ENCODE measurements at places on chromosomes 6 and 20. TPM values are rescaled to one million over a fixed set of nuclear protein-coding genes. Genes with fewer than 3 reads are reported as not detected.

Gene TP53TG5
- not detected for total RNA-seq

Gene GPLD1
- 2.5 TPM for total RNA-seq

Gene ADAM33
- 39.5 TPM for total RNA-seq

Gene NOTCH4
- 47.9 TPM for total RNA-seq

Gene BPIFB2
- 0.98 TPM for total RNA-seq

Gene FAM83B
- total RNA-seq, result 0.16 TPM

Gene ENPP5
- 13.8 TPM for total RNA-seq

Gene OPRL1
- 2.3 TPM for total RNA-seq

Gene ADTRP
- total RNA-seq, result 0.48 TPM

Gene PDYN
- not detected for total RNA-seq

GRCh38 chr6:74853991-74854390 lies 351.9 kb downstream of the COL12A1 start:
- no peaks in the 10 kb centered on the region for H3K4me1 ChIP-seq
- no peaks in the 10 kb centered on the region for H3K27me3 ChIP-seq
- H3K4me3 ChIP-seq, result no peak overlapping the region

DNA sequence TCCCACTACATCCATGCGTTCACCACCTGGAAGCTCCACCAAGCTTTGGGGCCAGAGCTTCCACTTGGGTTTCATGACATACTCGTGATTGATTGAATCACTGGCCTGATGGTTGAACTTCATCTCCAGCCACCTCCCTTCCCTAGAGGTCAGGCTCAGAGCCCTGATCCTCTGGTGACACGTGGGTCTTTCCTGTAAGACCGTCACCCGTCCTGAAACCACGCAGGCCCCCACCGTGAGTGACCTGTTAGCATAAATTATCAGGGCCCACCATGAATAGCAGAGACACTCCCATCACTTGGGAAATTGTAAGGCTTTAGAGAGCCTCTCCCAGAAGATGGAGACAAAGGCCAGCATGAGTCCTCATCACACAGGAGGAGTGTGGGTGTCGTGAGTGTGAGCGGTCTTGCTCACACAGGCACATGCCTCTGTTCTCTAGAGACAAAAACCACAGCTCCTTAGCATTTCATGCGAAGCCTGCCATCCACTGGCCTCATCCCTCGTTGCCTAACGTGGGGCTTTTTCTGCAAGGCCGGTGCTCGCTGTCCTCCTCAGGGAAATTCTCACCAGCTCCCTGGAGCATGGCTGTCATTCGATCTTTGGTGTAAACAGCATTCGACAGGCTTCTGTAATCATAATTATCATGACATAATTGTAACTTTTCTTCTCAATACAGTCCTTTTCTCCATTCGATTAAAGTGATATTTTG lies 65.1 kb upstream of the DUSP22 start:
- no peaks in the 10 kb centered on the region for H3K36me3 ChIP-seq
- no peak overlapping the region for H3K27ac ChIP-seq
- no peaks in the 10 kb centered on the region for H3K4me1 ChIP-seq
- no peak overlapping the region for H3K4me3 ChIP-seq

DNA sequence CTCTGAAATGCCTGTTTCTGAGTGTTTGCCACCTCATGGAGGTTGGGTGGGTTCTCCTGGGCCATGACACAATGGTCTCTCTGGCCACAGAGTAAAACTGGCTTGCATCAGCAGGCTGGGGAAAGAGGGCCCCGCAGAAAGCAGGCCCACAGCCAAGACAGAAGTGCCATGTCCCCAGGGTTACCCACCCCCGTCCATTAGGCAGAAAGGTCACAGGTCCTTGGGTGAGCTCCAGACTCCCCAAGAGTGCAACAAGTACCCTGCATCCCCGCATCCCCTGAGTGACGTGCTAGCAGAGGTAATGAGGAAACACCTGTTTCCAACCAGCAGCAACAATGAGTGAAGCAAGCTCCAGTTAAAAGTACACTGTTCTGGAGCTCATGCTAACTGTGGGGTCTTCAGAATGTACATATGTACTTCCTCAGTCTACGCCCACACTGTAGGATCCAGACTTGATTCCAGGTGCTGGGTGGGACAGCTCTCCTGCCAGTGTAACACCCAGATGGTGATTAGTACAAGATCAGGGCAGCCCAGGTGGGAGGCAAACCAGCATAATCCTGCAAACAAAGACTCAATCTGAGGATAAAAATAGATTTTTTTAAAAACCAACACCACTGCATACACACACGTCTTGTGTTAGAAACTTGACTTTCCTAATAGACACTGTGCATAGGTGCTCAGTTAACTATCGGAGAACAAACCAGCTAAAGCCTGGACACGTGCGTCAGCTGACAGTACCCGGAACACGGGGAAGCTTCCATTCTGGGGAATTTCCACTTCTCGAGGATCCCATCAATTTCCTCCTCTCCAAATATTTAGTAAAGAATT lies 31.5 kb downstream of the RRBP1 start:
- H3K36me3 ChIP-seq, result no peaks in the 10 kb centered on the region
- peaks cover 5% of the 10 kb centered on the region for H3K4me1 ChIP-seq
- DNase-seq, result no peak
- no peak overlapping the region for H3K27ac ChIP-seq
- H3K27me3 ChIP-seq, result no peaks in the 10 kb centered on the region

- no peaks in the 10 kb centered on the region for H3K4me1 ChIP-seq
- no peak overlapping the region for H3K27ac ChIP-seq
- DNase-seq, result no peak
- H3K27me3 ChIP-seq, result no peaks in the 10 kb centered on the region
- no peak overlapping the region for H3K4me3 ChIP-seq
Observed at GRCh38 chr6:146149770-146150169, 120.9 kb downstream of the GRM1 start.

GRCh38 chr6:90113389-90113788 lies 183.3 kb downstream of the BACH2 start:
- no peak overlapping the region for H3K4me3 ChIP-seq
- H3K36me3 ChIP-seq, result no peaks in the 10 kb centered on the region
- H3K4me1 ChIP-seq, result no peaks in the 10 kb centered on the region
- H3K27me3 ChIP-seq, result no peaks in the 10 kb centered on the region
- H3K27ac ChIP-seq, result no peak overlapping the region
- no peak for DNase-seq

GRCh38 chr6:21001736-21002135 lies 467.5 kb downstream of the CDKAL1 start:
- no peak overlapping the region for H3K27ac ChIP-seq
- no peaks in the 10 kb centered on the region for H3K27me3 ChIP-seq
- H3K36me3 ChIP-seq, result no peaks in the 10 kb centered on the region
- no peak overlapping the region for H3K4me3 ChIP-seq
- no peaks in the 10 kb centered on the region for H3K4me1 ChIP-seq

- no peak overlapping the region for H3K27ac ChIP-seq
- H3K4me1 ChIP-seq, result no peaks in the 10 kb centered on the region
- no peak for DNase-seq
- no peak overlapping the region for H3K4me3 ChIP-seq
- H3K36me3 ChIP-seq, result peaks cover 9% of the 10 kb centered on the region
Observed at GRCh38 chr20:3651204-3651962, 11.8 kb downstream of the GFRA4 start.

DNA sequence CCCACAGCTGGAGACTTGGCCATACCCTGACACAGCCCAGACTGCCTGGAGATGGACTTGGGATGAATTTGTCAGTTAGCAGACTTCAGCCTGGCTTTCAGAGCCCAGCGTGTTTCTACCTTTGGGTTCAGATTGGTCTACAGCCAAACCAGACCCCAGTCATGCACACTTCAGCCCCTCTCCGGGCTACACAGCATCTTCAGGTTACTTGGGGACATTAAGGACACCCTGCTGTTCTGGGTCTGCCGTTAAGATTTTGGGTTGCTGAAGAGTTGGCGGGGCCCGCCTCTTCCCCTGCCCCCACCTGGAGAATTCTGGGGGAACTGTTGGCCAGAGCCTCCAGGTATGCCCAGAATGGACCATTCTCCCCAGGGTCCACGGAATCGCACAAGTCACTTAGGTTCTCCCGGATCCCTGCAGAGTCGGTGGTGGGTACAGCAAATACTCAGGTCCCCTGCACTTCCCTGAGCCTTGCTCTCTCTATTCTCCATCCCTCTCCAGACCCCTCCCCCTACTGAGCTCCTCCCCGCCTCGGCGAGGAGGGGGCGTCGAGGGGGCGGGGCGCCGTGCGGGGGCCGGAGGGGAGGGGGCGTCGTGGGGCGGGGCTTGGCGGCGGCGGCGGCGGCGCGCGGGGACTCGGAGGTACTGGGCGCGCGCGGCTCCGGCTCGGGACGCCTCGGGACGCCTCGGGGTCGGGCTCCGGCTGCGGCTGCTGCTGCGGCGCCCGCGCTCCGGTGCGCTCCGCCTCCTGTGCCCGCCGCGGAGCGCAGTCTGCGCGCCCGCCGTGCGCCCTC lies at the start of gene PTK7:
TSS of gene PTK7 (plus strand) at position 645 of the 794 bp plus-strand sequence. CDS start 175 bp downstream, outside the sequence.
- peak within 1 kb of the TSS; percentile 88 for H3K4me3 ChIP-seq
- H3K27me3 ChIP-seq, result no peaks in the 10 kb centered on the region
- no peaks in the 10 kb centered on the region for H3K36me3 ChIP-seq
- peak; percentile 65 for DNase-seq
- H3K4me1 ChIP-seq, result peaks cover 3% of the 10 kb centered on the region
- H3K27ac ChIP-seq, result peak within 1 kb of the TSS; percentile 82

GRCh38 chr6:136890194-136890839 lies 31.8 kb upstream of the SLC35D3 start:
- no peak overlapping the region for H3K4me3 ChIP-seq
- H3K36me3 ChIP-seq, result no peaks in the 10 kb centered on the region
- H3K27me3 ChIP-seq, result no peaks in the 10 kb centered on the region
- no peak overlapping the region for H3K27ac ChIP-seq
- H3K4me1 ChIP-seq, result no peaks in the 10 kb centered on the region
- no peak for DNase-seq

DNA sequence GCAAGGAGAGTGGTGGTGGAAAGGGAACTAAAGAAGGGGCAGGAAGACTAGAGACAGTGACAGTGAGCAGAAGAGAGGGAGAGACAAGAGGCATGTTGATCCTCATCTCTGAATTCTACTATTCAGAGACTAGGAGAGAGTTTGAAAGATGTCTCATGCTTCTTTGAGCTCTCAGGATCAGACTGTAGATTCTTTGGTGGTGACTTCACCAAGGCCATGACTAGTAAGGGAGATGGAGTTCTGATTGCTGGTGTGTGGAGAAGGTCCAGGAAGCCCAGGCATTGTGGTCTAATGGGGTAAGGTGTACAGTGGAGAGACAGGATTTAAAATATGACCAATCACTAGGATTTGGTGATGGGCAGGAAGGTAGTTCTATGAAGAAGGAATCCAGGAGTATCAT lies 713 bp downstream of the WFDC9 start:
- H3K4me3 ChIP-seq, result no peak overlapping the region
- H3K36me3 ChIP-seq, result no peaks in the 10 kb centered on the region
- H3K4me1 ChIP-seq, result no peaks in the 10 kb centered on the region
- no peaks in the 10 kb centered on the region for H3K27me3 ChIP-seq

DNA sequence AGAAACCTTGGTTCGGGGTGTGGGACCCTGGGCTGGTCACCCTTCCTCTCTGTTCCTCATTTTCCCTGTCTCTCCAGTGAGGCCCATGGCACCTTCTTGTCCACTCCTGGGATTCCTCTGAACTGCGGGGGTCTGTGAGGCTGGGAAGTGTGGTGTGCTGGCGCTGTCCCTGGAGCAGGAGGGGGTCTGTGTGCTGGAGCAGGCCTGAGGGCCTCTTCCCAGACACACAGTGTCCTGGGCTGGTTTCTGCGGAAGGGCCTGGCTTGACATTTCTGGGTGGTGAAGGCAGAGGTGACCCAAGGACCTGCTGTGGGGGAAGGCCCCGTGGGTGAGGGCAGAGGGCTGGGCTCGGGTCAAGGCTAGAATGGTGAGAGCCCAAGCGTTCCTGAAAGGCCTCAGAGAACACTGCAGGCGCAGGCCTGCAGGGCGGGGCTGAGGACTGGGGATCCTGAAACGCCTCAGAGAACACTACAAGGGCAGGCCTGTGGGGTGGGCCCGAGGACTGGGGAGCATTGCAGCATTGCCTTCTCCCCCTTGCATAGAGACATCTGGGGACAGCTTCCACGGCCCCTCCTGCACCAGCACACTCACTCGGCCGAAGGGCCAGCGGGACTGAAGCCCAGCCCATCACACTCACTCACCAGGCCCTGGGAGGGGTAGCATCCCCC lies 10.6 kb upstream of the BAK1 start:
- H3K27me3 ChIP-seq, result no peaks in the 10 kb centered on the region
- H3K27ac ChIP-seq, result peak overlapping the region; percentile 68
- no peak overlapping the region for H3K4me3 ChIP-seq
- H3K36me3 ChIP-seq, result no peaks in the 10 kb centered on the region
- no peaks in the 10 kb centered on the region for H3K4me1 ChIP-seq

GRCh38 chr6:25511376-25511775 lies 140.6 kb upstream of the SCGN start:
- no peak for DNase-seq
- no peaks in the 10 kb centered on the region for H3K36me3 ChIP-seq
- no peaks in the 10 kb centered on the region for H3K4me1 ChIP-seq
- no peaks in the 10 kb centered on the region for H3K27me3 ChIP-seq

- peaks cover 5% of the 10 kb centered on the region for H3K4me1 ChIP-seq
- H3K4me3 ChIP-seq, result no peak overlapping the region
- no peak overlapping the region for H3K27ac ChIP-seq
- H3K36me3 ChIP-seq, result no peaks in the 10 kb centered on the region
- H3K27me3 ChIP-seq, result no peaks in the 10 kb centered on the region
- no peak for DNase-seq
Observed at GRCh38 chr6:44554861-44555260, 167.4 kb downstream of the CDC5L start.

GRCh38 chr6:19158586-19158985 lies 678.6 kb upstream of the ID4 start:
- H3K27ac ChIP-seq, result no peak overlapping the region
- no peaks in the 10 kb centered on the region for H3K27me3 ChIP-seq
- DNase-seq, result no peak
- H3K36me3 ChIP-seq, result no peaks in the 10 kb centered on the region
- no peak overlapping the region for H3K4me3 ChIP-seq
- H3K4me1 ChIP-seq, result peaks cover 3% of the 10 kb centered on the region

Measured in breast epithelium (tissue), 4 donors.